ENCODE measurements at places on chromosomes 5 and 9.
A peak's percentile ranks its signal among the peaks of the same experiment; 100 is the strongest.

- DNase-seq, result no peak
Measured at GRCh38 chr9:121138973-121139372, 62.7 kb downstream of the RAB14 start.

DNA sequence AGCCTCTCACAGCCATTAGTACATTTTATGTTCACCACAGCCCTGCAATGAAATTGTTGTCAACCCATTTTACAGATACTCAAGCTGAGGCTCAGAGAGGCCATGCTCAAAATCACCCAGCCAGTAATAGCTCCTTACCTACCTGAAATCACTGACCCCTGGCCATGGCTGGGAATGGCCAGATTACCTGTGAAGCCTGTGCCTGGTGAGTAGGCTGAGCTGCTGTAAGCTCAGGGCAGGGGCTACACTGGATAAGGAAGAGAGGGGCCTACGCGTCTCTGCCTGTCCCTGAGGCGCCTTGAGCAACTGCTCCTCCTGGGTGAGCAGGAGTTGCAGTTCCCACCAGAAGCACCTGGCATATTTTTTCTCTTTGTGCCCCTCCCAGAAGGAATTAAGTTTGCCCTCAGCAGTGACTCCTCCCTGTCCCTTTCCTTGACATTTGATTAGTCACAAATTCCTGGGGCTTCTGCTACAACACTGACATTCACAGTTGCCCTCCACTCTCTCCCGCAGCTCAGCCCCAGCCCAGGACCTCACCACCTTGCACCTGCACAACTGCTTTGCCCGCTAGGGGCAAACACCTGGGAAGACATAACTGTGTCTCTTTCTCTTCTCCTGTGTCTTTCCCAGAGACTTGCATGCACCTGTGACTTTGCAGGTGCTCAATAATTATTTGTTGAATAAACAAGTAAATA is 5.7 kb downstream of the CLTB start:
- DNase-seq, result no peak

GRCh38 chr5:141155540-141156374 is 5.9 kb downstream of the PCDHB6 start:
- DNase-seq, result peak; percentile 44

GRCh38 chr9:22241024-22241423 is 205.6 kb upstream of the DMRTA1 start:
- no peak for DNase-seq

DNA sequence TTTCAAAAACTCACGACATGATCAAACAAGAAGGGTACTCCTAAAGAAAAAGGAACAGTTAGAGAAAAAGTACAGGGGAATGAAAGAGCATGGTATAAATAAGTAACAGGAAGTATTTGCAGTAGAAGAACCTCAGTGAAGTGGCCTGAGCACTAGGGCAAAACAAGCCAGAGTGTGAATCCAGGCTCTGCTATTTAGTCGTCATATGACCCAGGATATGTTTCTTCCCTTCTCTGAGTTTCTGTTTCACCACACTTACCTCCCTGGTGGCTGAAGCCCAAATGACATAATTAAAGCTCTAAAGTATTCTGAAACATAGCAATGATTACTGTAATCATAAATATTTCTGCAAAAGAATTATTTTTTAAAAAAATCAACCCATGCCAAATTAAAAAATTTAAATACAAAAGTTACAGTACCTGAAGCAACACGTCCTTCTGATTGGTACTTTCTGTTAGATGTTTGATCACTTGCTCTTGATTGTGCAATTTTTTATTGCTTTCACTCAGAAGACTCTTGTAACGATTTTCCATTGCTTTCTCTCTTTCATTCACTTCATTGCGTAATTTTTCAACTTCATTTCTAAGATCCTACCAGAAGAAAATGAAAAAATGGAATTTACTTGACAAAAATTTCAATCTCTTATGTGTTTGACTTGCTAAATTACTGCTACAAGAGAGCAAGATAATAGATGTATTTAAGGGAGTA is 88.9 kb downstream of the CDK5RAP2 start:
- DNase-seq, result no peak

DNA sequence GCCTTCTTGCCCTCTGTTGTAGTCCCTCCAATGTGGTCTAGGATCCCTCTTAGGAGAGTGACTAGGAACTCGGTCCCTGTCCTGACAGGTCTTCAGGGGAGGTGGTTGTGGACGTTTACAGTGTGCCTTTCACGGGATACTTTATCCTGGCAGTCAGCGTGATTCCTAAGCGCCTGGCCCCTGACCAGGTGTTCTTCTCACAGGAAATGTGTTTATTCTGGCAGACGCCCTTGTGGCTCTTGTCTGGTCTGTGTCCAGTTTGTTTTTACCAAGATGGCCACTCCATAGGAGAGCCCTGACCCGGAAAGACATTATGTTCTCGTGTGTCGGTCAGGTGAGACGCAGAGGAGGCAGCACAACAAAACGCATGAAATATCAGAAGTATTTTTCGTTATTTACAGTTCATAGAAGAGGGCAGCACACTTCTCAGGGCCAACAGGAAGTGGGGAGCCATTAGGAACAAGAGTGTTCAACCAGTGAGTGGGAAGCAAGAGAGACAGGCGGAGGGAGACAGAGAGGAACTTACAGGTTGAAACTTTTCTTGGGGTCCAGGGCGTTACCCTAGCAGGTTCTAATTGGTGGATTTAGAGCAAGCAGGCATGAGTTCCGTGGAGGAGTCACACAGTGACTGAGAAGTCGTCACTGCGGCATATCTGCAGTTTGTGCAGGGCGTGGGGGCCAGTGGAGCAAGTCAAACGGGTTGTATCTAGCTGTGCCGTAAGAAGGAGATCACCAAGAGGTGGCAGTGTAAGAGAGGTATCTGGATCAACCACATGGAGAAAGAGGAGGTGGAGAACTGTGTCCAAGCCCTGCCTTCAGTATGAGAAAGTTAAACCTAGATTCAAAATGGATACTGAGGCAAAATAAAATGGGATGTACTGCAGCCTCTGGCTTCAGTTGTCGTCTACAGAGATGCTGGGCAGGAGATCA is 412.9 kb downstream of the ZSWIM6 start:
- DNase-seq, result no peak

DNA sequence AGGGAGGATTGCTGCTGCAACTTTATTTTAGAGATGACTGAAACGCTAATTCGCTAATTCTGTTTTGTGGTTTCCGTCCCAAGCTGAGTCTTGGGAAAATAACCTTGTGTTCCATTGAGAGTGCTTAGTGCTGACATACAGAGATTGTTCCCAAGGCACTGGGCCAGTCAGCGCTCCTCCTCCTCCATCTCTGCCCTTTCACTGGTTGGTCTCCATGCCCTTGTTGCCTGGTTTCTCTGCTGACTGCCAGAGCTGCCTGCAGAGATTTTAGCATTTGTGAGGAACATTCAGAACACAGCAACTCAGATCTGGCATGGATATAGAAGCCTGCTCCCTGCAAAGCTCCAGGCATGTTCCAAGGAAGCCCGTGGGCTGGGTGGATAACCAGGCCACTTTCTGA is 126.0 kb upstream of the IRX2 start:
- DNase-seq, result no peak

- DNase-seq, result peak; percentile 24
Measured at GRCh38 chr5:112186401-112186990, 232.6 kb downstream of the EPB41L4A start.

GRCh38 chr5:86979811-86980411 is 287.8 kb upstream of the RASA1 start:
- DNase-seq, result no peak

GRCh38 chr9:91034521-91034920 is 232.9 kb downstream of the SYK start:
- no peak for DNase-seq

DNA sequence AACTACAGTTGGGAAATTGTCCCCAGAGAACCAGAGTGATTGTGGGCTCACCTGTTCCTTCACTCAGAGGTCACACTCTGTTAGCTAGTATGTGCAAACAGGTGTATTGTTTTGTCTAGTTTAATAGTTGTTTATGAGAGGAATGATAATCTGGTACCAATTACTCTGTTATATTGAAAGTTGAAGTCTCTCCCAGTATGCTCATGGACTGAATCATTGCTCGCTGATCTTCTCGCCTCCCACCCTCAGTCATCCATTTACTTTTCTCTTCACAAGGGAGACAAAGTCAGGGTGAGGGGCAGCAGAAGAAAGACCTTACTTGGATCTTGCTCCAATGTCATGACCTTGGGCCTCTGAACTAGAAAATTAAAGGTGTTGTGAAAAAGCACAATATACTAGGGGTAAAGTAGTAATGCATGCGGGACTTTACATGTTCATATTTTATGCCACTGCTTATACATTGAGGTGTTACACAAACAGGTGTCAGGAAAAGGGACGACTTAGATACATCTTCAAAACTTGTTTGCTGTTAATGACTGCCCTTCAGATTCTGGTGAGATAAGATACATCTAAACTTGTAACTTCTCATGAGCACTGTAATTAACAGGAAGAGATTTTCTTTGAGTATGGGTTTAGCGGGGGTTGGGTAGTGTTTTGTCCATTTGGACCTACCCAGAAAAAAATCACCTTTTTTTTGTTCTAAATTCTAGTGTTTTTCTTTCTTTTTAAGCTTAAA is 36.9 kb downstream of the LNPEP start:
- DNase-seq, result no peak

DNA sequence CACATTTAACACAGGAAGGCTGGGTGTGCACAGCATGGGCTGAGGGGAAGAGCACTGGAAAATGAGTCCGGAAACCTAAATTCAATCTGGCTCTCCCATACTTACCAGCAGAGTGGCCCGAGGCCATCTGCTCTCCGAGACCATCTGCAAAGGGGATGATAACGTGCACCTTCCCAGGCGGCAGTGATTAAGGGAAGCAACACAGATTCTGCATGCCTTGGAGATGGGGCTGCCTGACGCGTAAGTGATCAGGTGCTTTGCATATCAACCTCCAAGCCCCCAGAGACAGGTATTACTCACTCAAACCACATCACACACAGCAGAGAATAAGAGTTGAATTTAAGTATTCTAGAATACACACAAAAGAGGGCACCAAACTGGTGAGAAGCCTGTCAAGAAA is 9.1 kb downstream of the EPB41L4B start:
- no peak for DNase-seq

- DNase-seq, result no peak
Measured at GRCh38 chr9:106077731-106078130, 383.4 kb downstream of the TMEM38B start.

DNA sequence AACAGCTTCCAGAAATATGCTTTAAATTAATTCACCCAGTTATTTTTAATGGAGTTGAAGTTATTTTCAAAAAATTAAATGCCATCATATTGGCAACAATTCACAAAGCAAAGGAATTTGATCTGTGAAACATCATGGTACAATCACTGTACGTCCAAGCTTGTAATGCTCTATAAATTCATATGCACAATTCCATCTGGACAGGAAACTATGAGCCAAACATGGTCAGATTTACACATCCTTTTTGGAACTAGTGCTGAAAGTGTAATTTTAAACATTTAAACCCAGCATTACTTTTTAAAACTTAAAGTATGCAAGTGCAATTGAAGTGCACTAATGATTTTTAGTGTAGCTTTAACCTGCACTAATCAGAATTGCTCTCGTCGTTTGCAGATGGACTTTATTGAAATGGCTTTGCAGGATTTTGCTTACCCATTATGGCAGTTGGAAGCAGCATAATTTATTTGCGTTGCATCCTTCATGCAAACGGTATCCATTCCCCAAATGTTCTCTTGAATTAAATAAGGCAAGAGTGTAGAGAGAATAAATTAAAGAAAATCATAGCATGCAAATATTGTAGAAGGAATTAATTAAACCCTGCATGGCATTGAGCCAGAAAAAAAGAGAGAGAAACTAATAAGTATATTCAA is 21.0 kb upstream of the OR13F1 start:
- no peak for DNase-seq

DNA sequence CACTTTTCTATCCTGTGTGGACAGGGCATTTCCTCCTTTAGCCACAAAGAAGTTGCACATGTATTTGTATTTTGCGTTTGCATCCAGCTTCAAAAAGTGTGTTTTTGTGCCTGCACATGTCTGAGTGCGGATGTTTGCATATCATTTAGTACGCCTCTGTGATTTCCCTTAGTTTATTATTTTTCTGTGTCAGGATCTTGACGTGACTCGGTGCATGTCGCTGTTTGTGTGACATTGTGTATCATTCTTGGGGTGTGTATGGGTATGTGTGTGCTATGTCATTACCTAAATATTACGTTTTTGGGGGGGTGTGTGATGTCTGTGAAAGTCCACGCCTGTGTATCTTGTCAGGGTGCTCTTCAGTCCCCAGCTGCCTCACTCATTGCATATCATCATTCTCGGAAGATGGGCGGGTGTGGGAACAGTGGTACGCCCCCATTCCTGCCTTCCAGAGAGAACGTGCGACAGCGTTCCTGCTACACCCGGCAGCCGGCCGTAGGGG is 416 bp upstream of the PAIP2 start:
- DNase-seq, result no peak

DNA sequence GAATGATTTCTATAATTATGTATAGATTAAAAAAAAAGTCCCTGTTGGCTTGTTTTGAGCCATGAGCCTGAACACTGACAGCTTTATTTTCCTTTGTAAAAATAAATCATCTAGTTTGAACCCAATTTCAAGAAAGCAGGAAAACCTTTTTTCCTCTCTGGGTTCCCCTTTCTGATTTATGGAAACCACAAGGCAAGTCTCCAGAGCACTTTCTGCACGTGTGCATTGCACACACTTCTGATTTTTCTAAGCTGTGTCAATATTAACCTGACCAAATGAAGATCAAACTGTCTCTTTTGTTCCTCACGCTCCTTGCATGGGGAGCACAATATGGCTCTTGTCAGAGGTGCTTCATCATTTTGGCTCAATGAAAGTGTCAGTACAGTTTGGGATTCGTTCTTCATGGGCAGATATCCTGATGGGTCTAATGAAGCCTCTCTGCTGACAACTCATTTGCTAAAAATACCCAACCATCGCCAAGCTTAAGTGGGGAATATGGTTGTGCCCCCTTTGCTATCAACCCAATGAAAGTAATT is 39.2 kb upstream of the PCA3 start:
- no peak for DNase-seq

DNA sequence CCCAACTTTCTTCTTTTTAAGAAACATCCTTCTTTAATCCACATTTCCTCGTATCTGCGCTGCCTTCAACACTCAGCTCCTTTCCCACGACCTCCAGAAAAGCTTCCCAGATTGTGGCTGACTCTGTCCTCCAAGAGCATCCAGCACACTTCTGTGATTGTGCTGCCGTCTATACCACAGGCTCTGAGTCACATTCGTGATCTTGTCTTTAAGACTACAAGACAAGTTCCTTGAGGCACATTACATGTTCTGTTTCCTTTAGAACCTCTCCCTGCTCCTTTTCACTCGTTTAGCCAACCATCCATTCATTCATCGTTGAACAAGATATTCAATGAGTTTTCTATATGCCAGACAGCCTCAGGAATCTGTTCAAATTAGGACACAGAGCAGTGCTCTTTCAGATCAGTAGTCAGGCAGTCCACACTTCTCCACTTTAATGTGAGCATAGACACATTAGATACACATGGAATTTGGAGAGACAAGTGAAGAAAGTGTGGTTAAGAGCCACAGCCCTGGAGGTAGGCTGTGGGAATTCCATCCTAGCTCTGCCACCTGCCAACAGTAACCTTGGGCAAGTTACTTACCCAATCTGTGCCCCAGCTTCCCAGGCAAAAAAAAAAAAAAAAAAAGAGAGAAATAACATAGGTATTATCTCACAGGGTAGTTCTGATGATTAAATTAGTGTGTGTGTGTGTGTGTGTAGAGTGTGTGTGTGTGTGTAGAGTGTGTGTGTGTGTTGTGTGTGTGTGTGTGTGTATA is 18.9 kb downstream of the WHRN start:
- DNase-seq, result no peak

- no peak for DNase-seq
Measured at GRCh38 chr9:127837346-127837745, 17.1 kb downstream of the ENG start.

- no peak for DNase-seq
Measured at GRCh38 chr5:14712666-14713065, 48.1 kb downstream of the OTULIN start.

GRCh38 chr9:127109212-127109711 is 13.2 kb downstream of the ANGPTL2 start:
- no peak for DNase-seq

Measured in endothelial cell (in vitro differentiated cells).